Stimulated activated CD8-positive, alpha-beta memory T cell treated with anti-CD3 and anti-CD28 coated beads, Interleukin-4, amount 100 ng/mL, for 4 hours (primary cell): ENCODE measurements at places on chromosomes 3 and 15.

- no peak for DNase-seq
Measured at GRCh38 chr15:67579967-67580366, 37.5 kb downstream of the MAP2K5 start.

DNA sequence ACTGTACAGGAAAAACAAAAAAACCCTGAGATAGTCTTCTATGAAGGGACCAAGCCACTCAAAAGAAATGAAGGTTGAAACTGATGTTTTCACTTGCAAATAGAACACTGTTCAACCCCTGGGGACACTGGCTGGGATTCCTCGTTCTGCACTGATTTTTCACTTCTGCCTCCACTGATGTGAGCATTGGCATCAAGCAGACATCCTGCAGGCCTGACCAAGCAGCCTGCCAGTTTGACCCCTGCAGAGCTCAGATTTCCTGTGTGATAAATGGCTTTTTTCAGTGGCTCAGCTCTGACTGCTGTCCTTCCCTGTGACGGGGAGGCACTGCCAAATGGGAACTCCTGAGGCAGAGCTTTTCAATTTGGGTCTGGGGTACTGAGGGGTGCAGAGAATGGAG, 50.0 kb downstream of the RASGRP1 start:
- no peak for DNase-seq

DNA sequence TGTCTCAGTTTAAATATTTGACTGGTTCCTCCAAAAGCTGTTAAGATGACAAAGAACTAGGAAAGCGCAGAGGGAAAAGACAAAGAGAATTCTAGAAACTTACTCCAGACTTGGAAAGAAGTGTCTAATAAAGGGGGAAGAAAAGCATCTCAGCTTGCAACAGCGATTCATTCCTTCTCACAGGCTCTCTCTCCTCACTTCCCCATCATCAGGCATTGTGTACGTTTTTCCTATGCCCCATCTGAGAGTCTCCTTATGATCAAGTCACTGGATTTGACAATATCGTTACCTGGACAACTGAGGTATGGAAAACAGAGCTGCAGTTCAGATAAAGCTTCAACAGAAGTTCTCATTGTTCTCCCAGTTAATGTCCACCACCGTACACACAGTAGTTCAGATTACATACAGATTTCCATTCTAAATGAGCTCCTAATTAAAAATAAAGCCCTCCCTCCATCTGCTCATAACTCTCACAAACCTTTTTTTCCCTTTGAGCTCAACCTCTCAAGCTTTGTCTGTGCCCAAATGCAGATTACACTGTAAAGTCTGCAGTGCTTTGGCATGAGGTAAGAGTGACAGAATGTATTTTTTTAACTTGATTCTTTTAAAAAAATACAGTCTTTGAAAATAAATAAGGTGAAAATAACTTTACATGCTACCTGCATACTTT, 254.4 kb upstream of the THBS1 start:
- DNase-seq: no peak

- no peak for DNase-seq
Measured at GRCh38 chr15:65106011-65106590, 8.9 kb downstream of the UBAP1L start.

DNA sequence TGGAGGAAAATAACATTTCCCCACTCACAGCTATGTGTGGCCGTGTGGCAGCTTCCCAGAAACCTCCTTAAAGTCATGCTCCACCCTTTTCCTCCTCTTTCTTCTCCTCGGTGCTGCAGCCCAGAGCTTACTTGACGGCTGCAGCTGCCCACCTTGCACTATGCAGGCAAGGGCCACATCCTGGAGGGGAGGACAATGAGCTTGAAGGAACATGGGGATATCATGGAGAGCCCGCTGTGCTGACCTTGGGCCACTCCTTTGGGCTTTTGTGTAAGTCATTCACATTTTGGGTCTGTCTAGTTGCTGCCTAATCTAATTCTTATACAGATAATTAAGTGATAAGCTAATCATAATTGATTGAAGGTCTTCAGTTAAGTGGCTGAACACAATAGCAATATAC, 28.0 kb downstream of the PRR20G start:
- no peak for DNase-seq

DNA sequence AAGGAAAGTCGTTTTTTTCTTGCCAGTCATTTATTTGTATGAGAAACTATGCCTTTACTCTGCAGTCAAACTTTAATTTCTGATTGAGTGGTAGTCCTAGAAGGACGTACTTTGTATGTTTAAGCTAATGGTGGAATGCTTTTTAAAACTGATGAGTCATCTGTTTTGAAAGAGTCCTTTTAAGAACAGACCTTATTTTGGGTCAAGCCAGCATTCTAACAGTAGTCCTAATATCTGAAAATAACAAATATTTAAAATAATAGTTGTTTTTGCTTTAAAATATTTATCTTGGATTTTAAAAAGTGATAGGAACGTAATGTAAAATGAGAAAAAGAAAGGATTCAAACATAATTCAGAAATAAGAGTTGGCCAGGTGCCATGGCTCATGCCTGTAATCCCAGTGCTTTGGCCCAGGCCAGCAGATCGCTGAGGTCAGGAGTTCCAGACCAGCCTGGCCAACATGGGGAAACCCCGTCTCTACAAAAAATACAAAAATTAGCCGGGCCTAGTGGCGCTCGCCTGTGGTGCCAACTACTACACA, 1.3 kb upstream of the LRRC58 start:
- no peak for DNase-seq

GRCh38 chr3:126734106-126734723, 30.2 kb downstream of the CHCHD6 start:
- DNase-seq: no peak

- DNase-seq: no peak
Measured at GRCh38 chr3:115617591-115617990, 5.7 kb upstream of the GAP43 start.

GRCh38 chr3:151838574-151839312, 24.8 kb downstream of the AADAC start:
- no peak for DNase-seq

DNA sequence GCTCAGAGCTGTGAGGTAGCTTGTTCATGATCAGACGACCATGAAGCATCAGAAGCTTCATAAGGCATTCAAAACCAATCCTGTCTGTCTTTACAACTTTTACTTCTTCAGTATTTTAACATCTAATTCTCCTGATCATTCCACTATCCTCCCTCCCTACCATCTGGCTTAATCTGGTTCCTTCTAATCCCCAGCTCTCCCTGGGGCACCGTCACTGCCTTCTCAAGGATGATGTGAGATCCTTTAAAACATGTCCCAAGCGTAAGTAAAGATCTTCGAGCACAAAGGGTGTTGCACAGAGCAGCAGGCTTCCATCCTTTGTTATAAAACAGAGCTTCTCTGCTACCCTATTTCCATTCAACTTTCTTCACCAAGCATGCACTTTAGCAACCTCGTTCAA, 362.7 kb upstream of the ARRDC4 start:
- DNase-seq: no peak

GRCh38 chr15:75195122-75195765, 6.4 kb upstream of the C15orf39 start:
- DNase-seq: no peak

GRCh38 chr3:127424766-127425504, 137.1 kb upstream of the PRR20G start:
- no peak for DNase-seq

- DNase-seq: no peak
Measured at GRCh38 chr3:8937064-8938020, 25.9 kb downstream of the RAD18 start.

DNA sequence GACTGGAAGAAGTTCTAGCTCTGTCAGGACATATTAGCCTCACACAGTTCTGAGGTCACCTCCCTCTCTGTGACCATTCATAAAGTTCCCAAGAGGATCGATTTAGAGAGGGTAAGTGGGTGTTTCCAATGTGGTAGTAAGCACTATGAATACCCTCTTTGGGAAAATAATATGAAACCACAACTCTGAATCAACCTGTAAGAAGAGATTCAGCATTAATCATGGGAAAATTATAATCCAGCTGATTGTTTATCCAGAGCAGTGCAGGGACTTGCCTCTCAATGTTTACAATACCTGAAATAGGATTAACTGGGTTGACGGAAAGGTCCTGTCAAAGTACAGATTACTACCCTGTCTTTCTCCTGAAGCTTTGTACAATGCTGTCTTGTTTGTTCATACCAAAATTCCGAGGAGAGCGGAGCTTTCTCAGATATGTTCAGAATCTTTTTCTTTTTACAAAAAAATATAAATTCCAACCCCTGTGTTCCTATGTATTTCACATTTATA, 302.9 kb upstream of the DPPA4 start:
- no peak for DNase-seq

GRCh38 chr3:59818033-59818918, 768.5 kb upstream of the CFAP20DC start:
- DNase-seq: no peak

- DNase-seq: no peak
Measured at GRCh38 chr15:72872066-72872845, 88.7 kb upstream of the ADPGK start.

DNA sequence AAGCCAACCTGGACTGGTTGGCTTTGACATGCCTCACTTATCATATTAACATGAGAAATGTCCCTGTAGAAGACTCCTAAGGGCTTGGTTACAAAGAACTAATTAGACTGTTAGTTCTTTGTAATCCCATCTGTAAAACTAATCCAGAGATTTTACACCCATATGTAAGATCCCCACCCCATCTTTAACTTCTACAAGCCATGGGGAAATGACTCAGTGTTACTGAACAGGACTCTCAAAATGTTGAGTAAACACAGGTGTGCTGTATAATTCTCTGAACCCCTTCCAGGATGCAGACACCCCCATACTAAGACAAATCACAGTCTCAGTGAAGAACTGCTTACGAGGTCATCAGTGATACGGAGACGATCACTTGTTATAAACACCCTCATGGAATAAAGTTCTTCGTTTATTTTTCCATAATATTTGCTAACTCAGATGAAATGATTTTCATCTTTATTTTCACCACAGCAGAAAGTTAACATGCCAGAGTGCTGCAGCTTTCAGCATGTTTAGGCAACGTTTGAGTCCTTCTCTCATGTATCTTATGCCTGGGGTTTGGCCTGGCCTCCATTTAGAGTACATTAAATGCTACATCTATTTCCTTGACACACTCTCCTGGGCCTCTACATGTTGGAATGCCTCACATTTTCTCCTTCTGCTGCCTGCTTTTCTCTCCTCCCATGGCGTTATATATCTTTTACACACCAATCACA, 55.3 kb upstream of the LEKR1 start:
- no peak for DNase-seq

DNA sequence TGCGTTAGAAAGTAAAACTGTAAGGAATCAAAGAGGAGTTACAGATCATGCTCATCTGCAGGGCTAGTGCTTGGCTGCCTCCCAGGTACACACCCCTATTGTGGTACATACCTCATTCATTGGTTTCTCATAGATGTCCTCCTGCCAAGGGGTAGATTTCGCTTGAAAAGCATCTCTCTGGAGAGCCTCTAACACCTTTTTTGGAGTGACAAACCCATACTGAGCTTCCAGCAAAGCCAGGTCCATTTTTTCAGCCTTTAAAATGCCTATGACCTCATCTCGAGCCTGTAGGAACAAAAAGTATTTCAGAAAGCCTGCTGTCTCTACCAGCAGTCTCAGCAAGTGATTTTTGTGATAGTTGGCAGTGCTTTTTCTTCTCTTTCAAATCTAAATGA, 112.1 kb downstream of the CMSS1 start:
- DNase-seq: no peak

- no peak for DNase-seq
Measured at GRCh38 chr15:91023720-91024119, 1.3 kb upstream of the VPS33B start.

DNA sequence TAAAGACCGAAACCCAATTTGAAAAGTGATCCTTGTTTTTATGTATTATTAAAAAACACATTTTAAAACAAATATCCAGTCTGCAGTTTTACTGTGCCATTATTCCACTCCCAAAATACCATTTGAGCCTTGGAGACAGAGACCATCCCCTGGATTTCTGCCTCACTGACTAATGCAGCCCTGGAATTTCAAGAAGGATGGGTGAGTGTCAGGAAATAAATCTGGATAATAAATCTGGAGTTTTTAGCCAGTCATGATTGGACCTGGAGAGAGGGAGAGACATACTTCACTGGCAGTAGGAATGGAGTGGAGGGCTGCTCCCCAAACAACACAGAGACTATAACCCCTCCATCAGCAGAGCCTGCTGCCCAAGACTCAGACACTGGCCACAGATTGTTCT, 123.3 kb downstream of the MYLK start:
- no peak for DNase-seq

GRCh38 chr3:132652640-132653270, 6.9 kb downstream of the ACAD11 start:
- DNase-seq: no peak

DNA sequence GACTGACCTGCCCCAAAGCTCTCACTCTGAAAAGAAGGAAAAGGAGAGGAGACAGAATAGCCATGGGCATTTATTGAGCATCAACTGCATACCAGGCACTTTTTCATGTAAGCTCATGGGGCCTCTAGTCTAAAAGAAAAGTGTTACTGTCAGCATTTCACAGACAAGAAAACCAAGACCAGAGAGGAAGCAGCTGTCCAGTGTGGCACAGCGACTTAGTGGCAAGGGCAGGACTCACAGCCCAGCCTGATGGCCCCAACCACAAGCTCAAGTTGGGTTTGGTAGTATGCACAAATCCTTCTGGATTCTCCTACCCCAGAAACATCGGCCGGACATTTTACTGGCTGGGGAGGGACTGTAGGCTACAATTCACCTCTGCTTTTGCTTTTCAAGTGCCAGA, 5.8 kb downstream of the EFCC1 start:
- no peak for DNase-seq

GRCh38 chr3:132550579-132551305, 46.3 kb upstream of the ACKR4 start:
- no peak for DNase-seq

- no peak for DNase-seq
Measured at GRCh38 chr15:41849861-41850260, 11.2 kb downstream of the PLA2G4B start.

- DNase-seq: no peak
Measured at GRCh38 chr3:61871644-61872043, 310.3 kb downstream of the PTPRG start.

DNA sequence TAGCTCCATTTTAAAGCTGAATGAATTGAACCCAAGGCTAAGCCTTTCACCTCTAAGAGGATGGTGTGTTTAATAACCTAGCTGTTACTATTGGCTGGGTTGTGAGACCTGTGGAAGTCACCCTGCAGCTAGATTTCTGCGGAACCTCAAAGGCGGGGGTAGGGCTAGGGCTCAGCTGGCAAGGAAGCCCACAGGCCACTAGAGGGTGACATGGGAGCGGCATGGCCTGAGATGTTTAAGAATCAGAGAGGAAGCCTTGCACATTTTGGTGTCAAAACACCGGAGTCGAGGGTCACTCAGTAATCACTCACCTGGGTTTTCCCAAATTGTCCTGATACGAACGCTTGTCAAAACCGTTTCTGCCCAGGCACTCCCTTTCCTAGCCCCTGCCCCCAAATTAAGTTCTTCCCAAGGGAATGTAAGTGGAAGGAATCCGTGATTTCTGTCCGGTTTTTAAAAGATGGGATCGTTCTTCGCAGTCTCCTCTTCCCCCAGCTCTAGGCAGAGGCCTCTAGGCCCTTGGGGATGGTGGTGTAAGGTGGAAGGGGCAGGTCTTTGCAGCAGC, 3.8 kb upstream of the ACAD9 start:
- no peak for DNase-seq
